B cell (primary cell): ENCODE measurements at places on chromosomes 16 and 17.

DNA sequence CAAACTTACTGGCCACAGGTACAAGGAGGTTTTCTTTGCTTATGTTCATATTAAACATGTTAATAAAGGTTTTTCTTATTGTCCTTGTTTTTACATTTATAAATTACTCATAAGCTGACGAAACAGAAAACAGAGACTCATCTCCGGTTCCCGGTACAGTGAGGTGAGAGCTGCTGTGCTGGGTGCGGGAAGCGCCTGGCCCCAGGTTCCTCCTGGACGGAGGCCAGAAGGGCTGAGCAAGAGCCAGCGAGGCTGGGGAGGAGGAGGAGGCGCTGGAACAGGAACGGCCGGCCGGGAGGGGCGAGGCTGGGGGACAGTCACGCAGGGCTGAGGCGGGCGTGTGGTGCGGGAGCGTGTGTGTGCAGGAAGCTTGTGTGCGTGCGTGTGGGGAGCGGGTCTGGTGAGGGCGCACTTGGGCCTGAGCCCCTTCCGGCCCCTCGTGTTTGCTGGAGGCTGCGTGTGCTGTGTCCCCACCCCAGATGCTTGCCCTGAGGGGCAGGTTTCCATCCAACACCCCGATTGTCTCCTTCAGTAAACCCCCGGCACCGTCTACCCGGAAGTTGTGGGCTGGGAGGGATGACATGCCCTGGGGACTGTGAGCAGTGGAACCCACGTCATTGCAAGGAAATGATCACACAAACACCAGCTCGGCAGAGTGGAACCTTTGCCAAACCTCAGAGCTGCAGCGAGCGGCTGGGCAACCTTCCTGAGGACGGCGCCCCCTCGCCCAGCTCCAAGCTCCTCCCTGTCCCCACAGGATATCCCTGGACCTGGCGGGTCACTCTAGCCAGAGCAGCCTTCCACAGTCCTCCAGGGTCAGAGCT is 19.5 kb downstream of the CD7 start:
- DNase-seq = peak; percentile 97

DNA sequence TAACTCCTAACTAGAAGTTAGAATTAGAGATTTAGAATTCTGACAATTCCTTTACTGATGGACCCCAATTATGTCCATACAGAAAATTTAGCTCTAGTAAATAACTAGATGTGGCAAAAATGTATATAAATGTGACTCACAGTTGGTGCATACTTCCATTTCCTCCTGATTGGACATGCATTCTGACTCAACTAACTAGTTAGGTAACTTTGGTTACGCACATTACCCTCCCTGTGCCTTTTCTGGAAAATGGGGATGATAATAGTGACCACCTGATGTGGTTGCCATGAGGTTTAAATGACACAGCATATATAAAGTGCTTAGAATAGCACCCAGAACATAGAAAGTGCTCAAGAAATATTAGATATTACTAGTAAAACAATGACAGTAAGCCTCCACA is 550.0 kb upstream of the SALL1 start:
- DNase-seq = no peak

DNA sequence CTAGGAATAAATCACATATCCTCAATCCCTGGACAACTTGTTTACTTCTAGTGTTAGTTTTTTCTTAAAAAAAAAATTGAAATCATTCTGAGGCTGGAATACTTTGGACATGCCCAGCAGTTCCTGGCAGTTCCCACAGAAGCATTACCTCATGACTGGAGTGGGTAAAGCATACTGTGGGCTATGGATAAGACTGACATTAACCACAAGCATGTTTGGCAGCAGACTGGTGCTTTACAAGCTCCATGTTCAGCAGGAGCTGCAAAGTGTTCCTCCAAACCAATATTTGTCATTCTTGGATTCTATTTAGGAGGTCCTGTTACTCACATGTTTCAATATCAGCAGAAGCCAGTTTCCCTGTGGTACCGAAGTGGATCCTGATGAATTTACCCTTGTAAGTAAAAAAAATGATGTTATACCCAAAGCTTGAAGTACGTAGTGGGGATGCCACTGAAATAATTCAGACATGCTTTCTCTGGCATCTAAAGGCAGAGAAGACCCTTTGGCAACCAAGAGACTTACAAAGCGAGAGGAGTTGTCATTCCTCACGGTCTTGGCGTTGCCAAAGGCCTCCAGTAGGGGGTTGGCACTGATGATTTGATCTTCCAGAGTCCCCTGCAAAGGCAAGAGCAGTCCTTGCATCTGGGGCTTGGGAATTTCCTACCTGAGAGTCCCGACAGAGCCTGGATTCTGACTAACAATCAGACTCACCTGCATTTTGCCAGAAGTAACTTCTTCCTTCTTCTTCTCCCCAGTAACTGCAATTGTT is 4.9 kb downstream of the MYH1 start:
- DNase-seq = no peak

DNA sequence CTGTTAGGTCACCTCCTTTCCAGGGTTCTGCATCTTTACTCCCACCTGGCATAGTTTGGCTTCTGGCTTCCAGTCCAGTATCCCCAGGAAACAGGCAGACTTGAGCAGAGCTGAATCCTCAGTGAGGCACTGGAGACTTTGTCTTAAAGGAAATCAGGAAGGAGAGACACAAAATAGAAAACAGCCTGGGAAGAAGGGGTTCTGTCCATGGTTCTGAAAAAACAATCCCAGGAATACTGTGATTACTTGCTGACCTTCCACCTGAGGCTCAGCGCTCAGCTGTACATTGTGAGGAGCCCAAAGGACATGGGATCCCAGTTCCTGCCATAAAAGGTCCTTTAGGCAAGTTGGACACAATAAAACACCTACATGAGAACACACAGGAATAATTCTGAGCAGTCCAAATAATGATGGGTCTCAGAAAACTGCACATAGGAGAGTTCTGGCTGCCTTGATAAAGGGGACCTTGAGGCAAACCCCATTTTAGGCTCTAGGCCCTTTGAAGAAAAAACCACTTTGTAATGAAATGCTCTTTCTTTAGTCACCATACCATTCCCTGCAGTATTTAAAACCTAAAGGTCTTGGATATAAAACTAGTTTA is 81.4 kb upstream of the CRHR1 start:
- DNase-seq = no peak

DNA sequence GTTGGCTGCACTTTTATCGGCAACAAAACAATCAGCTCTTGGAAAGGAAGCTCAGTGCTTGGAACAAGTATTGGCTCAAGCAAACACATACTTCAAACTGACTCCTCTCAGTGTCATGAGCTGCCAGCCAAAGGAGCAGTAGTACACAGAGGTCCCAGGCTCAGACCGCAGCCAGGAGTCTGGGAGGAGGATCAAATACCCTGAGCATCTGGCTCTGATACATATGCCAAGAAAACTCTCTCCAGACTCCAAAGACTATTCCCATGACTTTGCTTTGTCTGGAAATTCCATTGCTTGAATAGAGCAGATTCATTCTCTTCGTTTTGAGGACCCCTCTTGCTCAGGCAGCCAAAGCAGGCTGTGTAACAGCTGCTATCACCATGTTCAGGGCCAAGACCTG is 501.6 kb upstream of the PSMD7 start:
- DNase-seq = no peak

DNA sequence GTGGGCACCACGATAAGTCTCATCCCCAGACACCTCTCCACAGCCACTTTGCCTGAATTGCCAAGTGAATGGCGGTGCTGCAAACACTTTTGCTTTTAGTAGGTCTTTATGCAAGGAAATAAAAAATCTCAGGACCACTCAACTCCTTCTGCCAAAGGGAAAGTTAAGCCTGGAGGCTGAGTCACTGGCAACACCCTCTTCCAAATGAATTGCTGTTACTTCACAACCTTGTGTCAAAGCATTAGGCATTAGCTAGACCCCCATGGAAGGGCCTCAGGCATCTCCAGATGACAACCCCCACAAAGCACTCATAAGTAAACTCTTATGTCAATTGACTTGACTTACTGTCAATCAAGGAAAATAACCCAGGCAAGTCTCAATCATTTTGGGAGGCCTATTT is 43.0 kb downstream of the RNF112 start:
- no peak for DNase-seq

DNA sequence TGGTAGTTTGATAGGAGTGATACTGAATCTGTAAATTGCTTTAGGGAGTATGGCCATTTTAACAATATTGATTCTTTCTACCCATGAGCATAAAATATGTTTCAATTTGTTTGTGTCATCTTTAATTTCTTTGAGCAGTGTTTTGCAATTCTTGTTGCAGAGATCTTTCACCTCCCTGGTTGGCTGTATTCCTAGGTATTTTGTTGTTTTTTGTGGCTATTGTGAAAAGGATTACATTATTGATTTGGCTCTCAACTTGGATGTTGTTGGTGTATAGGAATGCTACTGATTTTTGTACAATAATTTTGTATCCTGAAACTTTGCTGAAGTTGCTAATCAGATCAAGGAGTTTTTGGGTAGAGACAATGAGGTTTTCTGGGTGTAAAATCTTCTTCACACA is 3.2 kb downstream of the KRTAP9-9 start:
- DNase-seq = no peak

DNA sequence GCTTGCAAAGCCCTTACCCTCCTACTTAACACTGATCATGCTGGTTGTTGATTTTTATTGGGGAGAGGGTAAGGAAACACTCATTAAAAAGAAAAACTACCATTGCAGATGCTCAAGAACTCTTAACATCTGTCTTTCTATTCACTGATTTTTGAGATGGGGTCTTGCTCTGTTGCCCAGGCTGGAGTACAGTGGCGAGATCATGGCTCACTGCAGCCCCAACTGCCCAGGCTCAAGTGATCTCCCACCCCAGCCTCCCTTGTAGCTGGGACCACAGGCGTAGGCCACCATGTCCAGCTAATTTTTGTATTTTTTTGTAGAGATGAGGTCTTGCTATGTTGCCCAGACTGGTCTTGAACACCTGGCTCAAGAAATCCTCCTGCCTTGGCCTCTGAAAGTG is 14.5 kb downstream of the EMC8 start:
- DNase-seq = no peak

DNA sequence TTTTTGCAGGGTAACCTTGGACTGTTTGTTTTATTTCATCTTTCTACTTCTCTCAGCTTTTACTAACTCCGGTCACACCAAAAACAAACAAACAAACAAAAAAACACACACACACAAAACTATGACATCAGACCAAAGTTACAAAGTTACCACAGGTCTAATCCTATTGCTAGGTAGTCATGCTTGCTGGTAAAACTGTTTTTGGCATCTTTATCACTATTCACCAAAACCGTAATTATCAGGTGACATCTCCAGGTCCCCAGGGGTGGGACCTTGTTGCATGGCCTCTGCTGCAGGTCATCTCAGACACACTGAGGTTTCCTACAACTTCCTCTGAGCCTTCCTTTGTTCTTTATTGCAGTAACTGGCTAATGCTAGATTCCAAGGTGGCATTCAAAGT is 162.3 kb downstream of the ABCA8 start:
- no peak for DNase-seq

- no peak for DNase-seq
These were observed 11.4 kb upstream of the FADS6 start for GRCh38 chr17:74904687-74905409.

DNA sequence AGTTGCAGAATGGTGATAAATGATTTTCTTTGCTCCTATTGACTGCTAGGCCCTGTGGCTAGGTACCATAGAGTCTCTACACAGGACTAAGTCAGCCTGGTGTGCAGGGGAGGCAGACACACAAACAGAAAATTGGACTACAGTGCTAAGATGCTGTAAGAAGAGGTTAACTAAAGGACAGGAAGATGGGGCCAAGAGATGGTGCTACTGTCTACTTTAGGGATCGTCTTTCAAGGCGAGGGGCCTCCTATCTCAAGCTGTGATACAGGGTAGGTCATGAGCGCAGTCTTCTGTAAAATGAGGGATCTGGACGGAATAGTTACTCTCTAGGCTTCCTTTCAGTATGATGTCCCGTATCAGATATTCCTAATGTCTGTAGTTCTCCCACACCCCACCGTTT is 817 bp downstream of the NME1 start:
- peak; percentile 17 for DNase-seq

DNA sequence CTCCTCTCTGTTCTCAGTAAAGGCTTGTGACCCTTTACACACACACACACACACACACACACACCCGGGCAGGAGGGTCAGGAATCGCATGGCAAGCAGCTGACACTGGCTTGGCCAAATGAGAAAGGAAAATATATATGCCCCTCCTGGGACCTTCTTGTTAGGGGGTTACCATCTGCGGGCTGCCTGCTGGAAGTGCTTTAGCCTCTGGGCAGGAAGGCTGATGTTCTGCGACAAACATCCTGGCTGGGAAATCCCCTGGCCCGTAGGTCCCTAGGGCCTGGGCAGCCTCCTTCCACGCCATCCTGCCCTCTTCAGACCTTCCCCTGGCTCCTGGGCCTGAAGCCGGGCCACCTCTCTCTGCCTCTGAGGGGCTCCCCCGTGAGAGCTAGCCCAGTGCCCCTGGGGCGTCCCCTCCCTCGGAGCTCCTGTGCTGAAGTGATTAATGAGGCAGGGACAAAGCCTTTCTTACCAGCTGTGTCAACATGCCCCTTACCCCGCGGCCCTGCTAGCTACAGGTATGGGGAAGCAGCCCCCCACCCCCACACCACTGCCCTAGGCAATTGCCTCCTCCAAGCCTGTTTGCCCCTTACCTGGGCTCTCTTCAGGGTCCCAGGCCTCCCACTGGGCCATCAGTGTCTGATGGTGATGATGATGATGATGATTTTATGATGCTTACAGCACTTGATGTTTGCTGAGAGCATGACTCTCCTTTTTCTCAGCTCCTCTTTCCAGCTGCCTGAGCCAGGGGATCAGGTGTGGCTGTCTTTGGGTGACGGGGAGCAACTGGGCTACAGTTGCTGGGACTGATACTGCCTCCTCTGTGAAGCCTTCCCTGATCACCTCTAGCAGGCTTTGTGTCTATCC is 32.8 kb upstream of the ETV4 start:
- DNase-seq = peak; percentile 87

DNA sequence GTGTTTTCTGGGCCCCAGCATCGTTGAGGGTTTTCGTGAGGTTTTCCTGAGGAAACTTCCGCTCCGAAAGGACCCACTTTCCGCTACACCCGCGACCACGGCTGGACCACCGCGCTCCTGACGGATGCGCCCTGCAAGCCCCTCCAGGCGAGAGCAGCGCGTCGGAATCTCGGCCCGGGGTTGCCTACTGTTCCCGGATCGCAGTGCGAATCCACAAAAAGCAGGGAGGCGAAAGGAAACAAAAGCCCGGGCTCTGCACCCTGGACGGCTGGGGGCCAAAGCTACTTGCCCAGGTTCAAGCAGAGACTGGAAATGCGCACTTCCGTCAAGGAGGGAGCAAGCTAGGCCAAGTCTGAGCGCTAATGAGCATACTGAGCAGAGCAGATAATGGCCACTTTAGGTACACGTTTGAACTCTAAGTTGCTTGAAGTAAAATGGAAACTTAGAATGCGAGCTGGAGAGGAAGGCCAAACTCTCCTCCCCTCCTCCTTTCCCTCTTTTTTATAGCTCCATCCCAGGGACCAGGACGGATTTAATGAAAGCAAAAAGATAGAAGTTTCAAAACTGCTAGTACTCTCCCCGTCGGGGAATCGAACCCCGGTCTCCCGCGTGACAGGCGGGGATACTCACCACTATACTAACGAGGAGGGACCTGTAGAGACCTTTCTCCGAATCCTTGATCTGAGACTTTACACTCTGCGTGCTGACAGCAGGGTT is 11.4 kb upstream of the AURKB start:
- DNase-seq = no peak

GRCh38 chr17:61284174-61284573 is 115.5 kb upstream of the TBX2 start:
- DNase-seq = no peak

- no peak for DNase-seq
These were observed 721.2 kb upstream of the SOX9 start for GRCh38 chr17:71399649-71400048.

GRCh38 chr16:67713647-67714273 is 5.4 kb downstream of the GFOD2 start:
- no peak for DNase-seq

- DNase-seq = no peak
These were observed 220.0 kb downstream of the IRX3 start for GRCh38 chr16:54066451-54067105.
